ENCODE measurements at places on chromosomes 7 and 10.
A peak's percentile ranks its signal among the peaks of the same experiment; 100 is the strongest.

- DNase-seq, result peak; percentile 16
Measured at GRCh38 chr7:97845622-97846203, 26.5 kb downstream of the ASNS start.

DNA sequence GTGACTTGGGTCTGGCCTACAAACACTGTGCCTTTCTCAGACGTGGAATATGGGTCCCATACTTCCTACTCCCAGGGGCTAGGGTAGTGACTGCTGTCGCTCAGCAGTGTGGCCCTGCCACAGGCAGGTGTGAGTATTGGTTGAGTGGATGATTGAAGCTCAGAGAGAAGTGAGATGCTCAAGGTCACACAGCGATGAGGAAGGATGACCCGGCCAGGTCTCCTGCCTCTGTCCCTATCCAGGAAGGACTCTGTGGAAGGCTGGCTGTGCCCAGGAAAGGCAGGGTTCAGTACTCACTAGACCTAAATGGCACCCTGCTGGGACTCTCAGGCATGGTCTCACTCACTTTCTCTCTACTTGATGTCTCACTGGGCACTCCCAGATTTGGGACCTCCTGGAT is 2.8 kb downstream of the PRF1 start:
- no peak for DNase-seq

- DNase-seq, result no peak
Measured at GRCh38 chr10:8088504-8088903, 34.0 kb downstream of the GATA3 start.

GRCh38 chr7:95200741-95201140 is 123.6 kb downstream of the PON1 start:
- no peak for DNase-seq

GRCh38 chr7:33061282-33061937 is 1.2 kb downstream of the NT5C3A start:
- no peak for DNase-seq

DNA sequence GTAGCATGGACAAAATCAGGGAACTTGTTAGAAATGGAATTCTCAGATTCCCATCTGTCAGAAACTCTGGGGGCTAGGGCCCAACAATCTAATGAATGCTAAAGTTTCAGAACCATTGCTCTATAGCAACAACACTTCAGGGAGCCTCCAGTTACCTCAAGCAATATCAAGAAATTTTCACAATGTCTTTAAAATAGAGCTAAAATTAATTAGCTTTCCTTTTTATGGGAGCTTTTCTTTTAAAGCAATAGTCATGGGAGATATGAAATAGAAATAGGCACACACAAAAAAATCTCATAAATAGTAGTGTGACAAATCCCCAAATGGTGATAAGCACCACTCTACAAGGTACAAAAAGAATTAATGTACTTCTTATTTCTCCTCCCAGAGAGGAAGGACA is 80.9 kb downstream of the AASS start:
- DNase-seq, result no peak

DNA sequence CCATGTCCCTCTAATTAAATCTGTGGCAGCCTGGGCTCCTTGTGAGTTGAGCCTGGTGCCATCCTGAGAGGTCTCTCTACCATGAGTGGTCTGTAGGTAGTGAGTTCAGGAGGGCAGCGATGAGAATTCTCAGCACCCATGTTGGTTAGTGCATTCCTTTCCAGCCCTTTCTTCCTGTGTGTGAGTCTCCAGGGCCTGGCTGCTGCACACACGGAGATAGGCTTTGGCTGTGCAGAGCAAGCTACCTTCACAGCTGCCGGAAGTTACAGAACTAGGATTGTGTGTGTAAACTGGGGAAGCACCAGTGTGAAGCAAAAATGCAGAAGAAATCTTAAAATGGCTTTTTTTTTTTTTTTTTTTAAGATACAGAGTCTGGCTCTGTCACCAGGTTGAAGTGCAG is 358.6 kb downstream of the PAXIP1 start:
- no peak for DNase-seq

DNA sequence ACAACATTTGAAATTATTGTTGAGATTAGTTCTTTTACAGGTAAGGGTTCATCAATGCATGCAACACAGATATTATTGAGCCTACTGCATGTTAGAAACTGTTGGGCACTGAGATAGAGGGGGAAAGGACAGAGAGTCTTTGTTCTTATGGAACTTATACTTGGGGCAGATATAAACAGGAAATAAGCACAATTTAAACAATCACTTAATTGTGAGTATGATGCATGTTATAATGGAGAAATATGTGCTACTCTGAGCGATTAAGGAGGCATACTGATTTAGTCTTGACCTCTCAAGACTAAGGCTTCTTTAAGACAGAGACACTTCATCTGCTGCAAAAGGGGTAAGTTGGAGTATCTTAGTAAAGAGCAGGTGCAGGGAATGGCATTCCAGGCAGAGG is 593.3 kb downstream of the CCSER2 start:
- no peak for DNase-seq

DNA sequence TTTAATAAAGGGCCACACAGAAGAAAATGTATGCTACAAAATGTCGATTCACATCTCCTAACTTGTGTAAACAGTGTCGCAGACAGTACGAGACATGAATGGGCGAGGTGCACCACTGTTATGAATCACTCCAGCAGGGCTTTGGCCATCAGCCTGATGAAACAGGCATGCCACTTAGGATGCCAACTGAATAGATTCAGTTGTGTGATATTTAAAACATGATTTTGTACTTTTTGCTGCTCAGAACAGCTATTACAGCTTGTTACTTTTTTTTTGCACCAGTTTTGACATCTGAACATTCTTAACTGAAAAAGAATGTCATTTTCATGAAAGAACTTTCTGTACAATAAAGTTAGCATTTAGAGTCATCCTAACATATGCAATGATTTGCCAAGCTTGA is 138.1 kb downstream of the VTI1A start:
- no peak for DNase-seq

- DNase-seq, result no peak
Measured at GRCh38 chr10:44564361-44564760, 179.5 kb upstream of the CXCL12 start.

- no peak for DNase-seq
Measured at GRCh38 chr7:35399840-35400239, 145.9 kb upstream of the TBX20 start.

GRCh38 chr7:641269-641671 is 85.2 kb upstream of the DNAAF5 start:
- DNase-seq, result no peak

DNA sequence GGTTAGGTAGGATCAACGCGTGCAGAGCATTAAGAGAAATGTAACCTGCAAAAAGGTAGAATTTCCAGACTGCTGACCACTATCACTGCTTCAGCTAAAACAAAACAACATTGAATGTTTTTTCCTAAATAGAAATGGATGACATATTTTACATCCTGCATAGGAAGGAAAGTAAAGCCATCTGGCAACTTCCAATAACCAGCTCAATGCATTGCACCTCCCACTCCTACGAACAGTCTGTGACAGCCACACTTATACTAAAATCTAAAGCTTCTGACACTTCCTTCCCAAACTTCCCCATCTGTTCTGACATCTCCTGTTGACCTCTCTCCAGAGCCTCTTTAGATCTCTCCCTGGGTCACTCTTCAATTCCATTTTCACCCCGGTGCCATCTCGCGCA is 47.1 kb downstream of the NRCAM start:
- DNase-seq, result no peak

- no peak for DNase-seq
Measured at GRCh38 chr7:21869785-21870402, 75.8 kb downstream of the CDCA7L start.

- DNase-seq, result no peak
Measured at GRCh38 chr7:130379532-130379920, 768 bp upstream of the CPA1 start.

- no peak for DNase-seq
Measured at GRCh38 chr7:134368851-134369544, 52.3 kb upstream of the SLC35B4 start.

- peak; percentile 29 for DNase-seq
Measured at GRCh38 chr10:28248092-28248491, 54.8 kb downstream of the MPP7 start.

DNA sequence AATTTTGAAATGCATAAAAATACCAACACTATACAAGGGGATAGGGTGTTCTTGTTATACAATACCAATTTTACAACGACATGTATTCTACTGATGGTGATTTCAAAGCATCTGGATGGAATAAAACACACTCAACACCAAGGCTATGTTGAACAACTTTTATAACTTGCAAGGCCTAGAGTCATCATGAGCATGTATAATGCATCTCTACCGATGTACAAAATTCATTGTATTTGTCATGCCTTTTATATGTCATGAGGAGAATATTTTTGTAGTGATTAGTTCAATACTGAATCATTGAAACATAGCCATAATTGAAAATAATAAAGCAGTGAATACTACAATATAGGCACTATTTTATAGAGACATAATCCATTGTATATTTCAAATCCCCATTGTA is 160.2 kb downstream of the ETV1 start:
- no peak for DNase-seq

DNA sequence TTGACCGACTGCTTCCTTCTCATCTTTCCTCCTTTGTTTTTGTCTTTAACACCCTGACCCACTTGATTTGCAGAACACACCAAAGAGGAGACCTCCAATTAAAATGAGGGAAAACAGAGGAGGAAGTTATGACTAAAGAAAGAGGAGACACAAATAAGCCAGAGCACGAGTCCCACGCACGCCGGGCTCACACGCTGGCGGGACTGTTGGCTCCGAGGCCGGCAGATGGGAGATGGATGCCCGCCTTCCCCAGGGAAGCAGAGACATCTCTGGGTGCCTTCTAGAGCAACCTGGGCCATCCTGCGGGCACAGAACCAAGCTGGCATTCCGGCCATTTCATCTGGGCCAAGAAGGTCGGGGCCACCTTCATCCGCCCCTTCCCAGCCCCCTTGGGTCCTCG is 5.6 kb downstream of the ADGRA1 start:
- DNase-seq, result no peak

DNA sequence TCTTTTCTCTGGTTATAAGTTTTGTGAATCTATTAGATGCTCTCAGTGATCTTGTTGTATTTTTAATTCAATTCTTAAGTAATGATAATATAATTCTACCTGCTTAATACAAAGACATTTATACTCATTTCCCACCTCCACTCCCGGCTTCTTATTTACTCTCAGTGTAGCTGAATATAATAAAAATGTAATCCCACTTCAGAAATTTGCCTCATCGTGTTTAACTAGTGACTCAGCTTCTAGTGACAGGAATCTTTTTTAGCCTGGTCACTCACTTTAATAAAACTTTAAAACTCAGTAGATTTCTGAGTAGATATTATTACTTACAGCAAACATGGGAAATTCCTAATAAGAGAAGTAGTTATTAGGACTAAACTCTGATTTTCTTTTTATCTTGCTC is 1506.2 kb upstream of the LRRTM3 start:
- no peak for DNase-seq

DNA sequence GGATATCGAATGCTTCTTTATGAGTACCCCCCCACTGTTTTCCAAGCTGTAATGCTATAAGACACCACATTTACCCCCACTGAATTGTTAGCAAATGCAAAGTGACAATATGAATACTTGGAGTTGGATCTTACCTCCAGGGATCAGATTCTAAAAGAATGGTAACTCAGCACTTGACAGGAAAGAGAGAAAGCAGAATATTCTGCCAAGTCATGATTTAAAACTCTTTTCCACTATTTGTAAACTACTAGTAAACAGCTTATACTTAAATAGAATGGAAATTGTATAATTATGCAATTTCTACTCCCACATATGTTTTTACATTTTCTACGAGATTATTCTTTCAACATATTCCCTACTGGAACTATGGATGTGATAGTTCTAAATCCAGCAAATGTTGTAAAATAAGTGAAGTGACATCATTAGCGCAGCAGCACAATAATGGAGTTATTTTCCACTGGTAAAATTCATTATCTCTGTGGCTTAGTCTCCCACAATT is 56.0 kb upstream of the TFEC start:
- no peak for DNase-seq

- DNase-seq, result no peak
Measured at GRCh38 chr10:126336801-126337200, 51.5 kb downstream of the ADAM12 start.

DNA sequence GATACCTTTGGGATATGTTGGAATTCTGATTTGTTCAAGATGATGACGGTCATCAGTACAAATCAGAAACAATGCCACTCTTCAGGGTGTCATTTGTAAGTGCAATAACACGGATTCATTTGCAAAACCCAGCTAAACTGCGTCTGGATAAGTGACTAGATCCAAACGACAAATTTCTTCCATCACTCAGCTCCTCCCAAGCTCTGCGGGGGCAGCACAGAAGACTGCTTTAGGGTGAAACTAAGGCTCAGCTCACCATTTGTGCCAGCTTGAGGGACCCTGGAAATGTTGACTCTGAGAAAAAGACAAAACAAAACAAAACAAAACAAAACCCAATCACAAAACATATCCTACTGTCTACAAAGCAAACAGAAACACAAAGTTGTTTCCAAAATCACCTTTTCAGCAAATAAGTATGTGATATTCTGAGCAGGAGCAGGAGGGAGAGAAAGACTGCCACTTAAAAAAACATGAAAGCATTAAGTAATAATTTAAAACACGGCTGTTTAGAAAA is 8.0 kb downstream of the EVX1 start:
- DNase-seq, result no peak

GRCh38 chr10:92591550-92592022 is 1.3 kb upstream of the KIF11 start:
- DNase-seq, result peak; percentile 81

GRCh38 chr7:29053105-29053872 is 93.0 kb downstream of the CPVL start:
- DNase-seq, result no peak

DNA sequence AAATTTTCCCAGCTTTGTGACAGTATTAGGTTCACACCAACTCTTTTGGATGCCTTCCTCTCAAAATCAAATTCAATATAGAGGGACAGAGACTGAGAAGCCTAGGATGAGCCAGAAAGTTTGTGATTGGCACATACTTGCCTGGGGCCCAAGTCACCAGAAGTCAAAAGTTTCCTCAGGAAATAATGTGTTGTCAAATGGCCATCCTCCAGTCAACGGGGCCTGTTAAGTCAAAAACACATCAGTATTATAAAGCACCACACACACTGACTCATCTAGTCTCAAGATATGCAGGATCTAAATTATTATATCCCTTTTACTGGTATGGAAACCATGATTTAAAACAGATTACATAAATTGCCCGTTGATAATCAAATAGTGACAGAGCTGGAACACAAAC is 158.1 kb downstream of the AHR start:
- no peak for DNase-seq

DNA sequence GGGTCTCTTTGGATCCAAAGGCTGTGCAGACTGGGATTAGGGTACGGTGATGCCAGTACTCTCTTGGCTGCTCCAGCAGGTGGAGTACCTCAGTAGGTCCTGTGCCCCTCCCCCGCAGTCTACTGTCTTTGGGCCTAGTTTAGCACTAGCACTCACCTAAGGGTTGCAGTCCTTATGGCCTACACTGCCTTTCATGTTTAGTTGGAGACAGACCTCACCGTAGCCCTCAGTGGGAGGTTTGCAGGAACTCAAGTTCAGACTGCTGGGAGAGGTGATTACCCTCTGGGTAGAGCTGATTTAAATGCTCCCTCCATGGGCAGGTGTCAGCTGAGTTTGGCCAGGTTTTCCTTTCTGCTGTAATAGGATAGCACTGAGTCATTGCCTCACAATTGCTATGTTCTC is 210.8 kb upstream of the TMEM196 start:
- DNase-seq, result no peak

Data from CD8-positive, alpha-beta T cell (primary cell).